MCF 10A (cell line): ENCODE measurements at places on chromosomes 4 and X.
A peak's percentile ranks its signal among the peaks of the same experiment; 100 is the strongest.

DNA sequence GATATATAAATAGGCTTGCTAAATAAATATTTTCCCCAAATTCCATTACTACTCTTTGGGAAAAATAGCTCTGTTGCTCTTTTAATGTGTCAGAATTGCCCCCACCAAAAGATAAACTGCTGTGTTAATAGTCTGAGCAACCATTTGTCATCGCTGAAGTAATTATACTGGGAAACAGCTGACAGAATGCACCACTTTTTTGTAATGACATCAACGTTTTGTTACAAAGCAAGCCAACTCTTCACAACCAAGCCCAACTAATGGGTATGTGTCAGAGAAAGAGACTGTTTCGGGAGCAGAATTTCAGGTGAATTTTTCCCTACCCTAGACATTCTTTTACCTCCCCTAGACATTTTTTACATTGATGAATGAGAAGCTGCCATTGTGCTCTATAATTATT, 405.0 kb upstream of the MAGEB18 start:
- DNase-seq = no peak

DNA sequence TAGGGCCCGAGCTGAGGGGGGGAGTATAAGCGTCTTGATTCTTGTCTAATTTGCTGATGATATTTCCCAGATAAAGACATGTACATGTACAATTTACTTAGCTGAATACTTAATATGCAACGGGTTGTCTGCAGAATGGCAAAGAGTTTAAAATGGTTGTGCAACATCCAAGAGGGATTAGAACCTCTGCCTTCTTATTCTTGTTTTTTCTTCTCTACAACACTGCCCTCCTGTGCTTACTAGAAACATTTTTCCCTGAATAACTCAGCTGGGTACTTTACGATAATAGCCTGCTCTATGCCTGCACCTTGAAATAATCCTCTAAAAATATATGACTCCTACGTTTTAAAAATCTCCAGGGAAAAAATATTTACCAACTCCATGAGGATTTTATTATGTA, 41.8 kb downstream of the INTS12 start:
- DNase-seq = peak; percentile 51

- peak; percentile 6 for DNase-seq
Measured at GRCh38 chrX:39133971-39134370, 332.7 kb downstream of the MID1IP1 start.

DNA sequence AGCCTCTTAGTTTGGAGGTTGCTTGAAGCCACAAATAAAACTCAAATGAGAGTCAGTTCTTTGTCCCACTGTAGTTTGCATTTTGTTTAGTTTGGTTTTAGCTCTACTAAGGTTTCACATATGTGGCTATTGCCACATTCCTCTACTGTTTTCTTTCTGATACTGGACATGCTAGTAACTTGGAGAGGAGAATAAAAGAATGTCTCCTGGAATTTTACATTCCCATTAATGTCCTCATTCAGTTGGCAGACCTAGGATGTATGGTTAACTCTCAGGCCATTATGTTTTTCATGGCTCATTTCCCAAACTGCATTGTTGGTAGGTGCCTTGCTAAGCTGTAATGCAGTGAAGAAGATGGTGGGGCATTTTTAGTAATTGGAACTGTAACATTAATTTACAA, 29.9 kb downstream of the UPRT start:
- DNase-seq = no peak

DNA sequence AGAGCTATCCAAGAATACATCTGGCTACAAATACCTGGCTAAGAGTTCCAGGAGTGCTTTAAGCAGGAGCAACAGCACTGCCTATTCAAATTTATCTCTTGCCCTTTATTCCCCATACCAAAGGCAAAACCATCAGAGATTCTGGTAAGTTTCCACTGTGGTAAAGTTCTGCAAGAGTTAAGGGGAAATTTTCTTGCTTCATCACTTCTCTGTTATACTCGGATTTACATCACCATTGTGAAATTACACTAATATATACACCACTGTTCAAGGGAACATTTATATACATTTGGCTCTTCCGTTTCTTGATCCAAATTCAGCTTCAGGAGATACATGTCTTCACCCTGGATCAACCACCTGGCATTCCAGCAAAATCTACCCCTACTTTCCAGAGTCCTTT, 70.8 kb upstream of the PTPN13 start:
- no peak for DNase-seq
